ENCODE measurements at places on chromosomes 7 and 10. TPM values are rescaled to one million over a fixed set of nuclear protein-coding genes. Genes with fewer than 3 reads are reported as not detected.
A peak's percentile ranks its signal among the peaks of the same experiment; 100 is the strongest.

GRCh38 chr7:148563583-148564274 is 26.8 kb upstream of the C7orf33 start:
- H3K4me3 ChIP-seq: peak overlapping the region; percentile 81
- no peak for DNase-seq
- peaks cover 10% of the 10 kb centered on the region for H3K27me3 ChIP-seq
- H3K4me1 ChIP-seq: peaks cover 18% of the 10 kb centered on the region
- peak overlapping the region; percentile 89 for H3K27ac ChIP-seq

DNA sequence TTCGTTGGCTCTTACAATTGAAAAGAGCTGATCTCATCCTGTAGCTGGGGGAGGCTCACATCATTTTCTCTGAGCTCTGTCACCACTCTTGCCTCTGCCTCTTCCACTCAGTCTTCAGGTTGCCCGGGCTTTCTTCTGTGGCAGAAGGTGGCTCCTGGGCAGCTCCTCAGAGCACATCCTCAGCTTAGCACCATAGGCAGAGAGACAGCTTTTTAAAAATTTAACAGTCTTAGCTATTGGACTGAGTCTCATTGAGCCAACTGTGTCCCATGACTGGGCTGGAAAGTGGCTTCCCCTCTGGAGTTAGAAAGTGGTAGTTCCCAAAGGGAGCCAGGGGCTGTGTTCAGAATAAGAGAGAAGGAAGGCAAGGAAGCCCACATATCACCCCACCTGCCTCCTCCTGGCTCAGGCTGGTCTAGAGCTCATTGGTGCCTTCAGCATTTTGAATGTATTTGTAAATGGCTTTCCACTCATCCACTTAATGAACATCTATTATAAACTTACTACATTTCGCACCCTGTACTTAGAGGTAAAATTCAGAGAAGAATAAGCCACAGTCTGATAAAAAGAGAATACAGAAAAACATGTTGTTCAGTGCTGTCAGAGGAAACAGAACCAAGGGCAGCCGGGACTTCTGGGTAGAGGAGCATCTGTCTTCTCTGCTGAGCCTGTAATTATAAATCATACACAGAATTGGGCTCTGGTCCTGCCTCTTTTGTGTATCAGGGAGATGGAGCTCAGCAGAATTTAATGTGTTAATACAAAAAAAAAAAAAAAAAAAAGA is 119.3 kb downstream of the WDFY4 start:
- peaks cover 8% of the 10 kb centered on the region for H3K36me3 ChIP-seq
- peak overlapping the region; percentile 69 for H3K4me3 ChIP-seq

GRCh38 chr7:30557245-30557644 is 37.4 kb upstream of the GARS1 start:
- peaks cover 4% of the 10 kb centered on the region for H3K36me3 ChIP-seq
- H3K4me3 ChIP-seq: no peak overlapping the region
- H3K4me1 ChIP-seq: peaks cover 1% of the 10 kb centered on the region
- DNase-seq: no peak
- H3K27me3 ChIP-seq: no peaks in the 10 kb centered on the region

DNA sequence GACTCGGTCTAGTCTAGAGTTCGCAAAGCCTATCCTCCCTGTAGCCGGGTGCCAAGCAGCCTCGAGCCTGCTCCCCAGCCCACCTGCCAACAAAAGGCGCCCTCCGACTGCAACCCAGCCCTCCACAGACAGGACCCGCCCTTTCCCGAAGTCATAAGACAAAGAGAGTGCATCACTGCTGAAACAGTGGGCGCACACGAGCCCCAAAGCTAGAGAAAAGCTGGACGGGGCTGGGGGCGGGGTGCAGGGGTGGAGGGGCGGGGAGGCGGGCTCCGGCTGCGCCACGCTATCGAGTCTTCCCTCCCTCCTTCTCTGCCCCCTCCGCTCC is 622 bp upstream of the COL1A2 start:
- peaks cover 14% of the 10 kb centered on the region for H3K4me1 ChIP-seq
- no peak overlapping the region for H3K27ac ChIP-seq
- no peak overlapping the region for H3K4me3 ChIP-seq

- H3K4me3 ChIP-seq: no peak overlapping the region
- H3K27me3 ChIP-seq: no peaks in the 10 kb centered on the region
- H3K36me3 ChIP-seq: peaks cover 23% of the 10 kb centered on the region
- H3K27ac ChIP-seq: no peak overlapping the region
- H3K4me1 ChIP-seq: peaks cover 9% of the 10 kb centered on the region
Observed at GRCh38 chr7:152173372-152174070, 148.0 kb downstream of the GALNT11 start.

- H3K27ac ChIP-seq: no peak overlapping the region
- H3K4me3 ChIP-seq: no peak overlapping the region
- peaks cover 7% of the 10 kb centered on the region for H3K4me1 ChIP-seq
- no peak for DNase-seq
- no peaks in the 10 kb centered on the region for H3K36me3 ChIP-seq
Observed at GRCh38 chr10:75058161-75058560, 53.3 kb upstream of the SAMD8 start.

GRCh38 chr10:116809483-116810119 is 39.7 kb upstream of the ENO4 start:
- DNase-seq: no peak
- no peaks in the 10 kb centered on the region for H3K36me3 ChIP-seq
- H3K27me3 ChIP-seq: peaks cover 2% of the 10 kb centered on the region
- H3K27ac ChIP-seq: no peak overlapping the region
- no peaks in the 10 kb centered on the region for H3K4me1 ChIP-seq

GRCh38 chr10:61063034-61063433 is 119.0 kb upstream of the RHOBTB1 start:
- H3K4me1 ChIP-seq: no peaks in the 10 kb centered on the region
- H3K36me3 ChIP-seq: no peaks in the 10 kb centered on the region
- H3K27me3 ChIP-seq: no peaks in the 10 kb centered on the region
- H3K4me3 ChIP-seq: no peak overlapping the region

Gene IKZF1
- total RNA-seq: 410 TPM

Gene LRMDA
- not detected for total RNA-seq

Gene TRPV5
- not detected for total RNA-seq

Gene FFAR4
- total RNA-seq: not detected

Gene STEAP2
- not detected for total RNA-seq

Gene CASTOR2
- total RNA-seq: 3.1 TPM

Gene CLDN4
- total RNA-seq: 0.25 TPM

Measured in activated naive CD8-positive, alpha-beta T cell treated with anti-CD3 and anti-CD28 coated beads, Interleukin-2, amount 10 ng/mL, durations not matched to agents 7 days and 5 days (primary cell).